ENCODE measurements at places on chromosomes 6 and 20. TPM values are rescaled to one million over a fixed set of nuclear protein-coding genes. Genes with fewer than 3 reads are reported as not detected.

DNA sequence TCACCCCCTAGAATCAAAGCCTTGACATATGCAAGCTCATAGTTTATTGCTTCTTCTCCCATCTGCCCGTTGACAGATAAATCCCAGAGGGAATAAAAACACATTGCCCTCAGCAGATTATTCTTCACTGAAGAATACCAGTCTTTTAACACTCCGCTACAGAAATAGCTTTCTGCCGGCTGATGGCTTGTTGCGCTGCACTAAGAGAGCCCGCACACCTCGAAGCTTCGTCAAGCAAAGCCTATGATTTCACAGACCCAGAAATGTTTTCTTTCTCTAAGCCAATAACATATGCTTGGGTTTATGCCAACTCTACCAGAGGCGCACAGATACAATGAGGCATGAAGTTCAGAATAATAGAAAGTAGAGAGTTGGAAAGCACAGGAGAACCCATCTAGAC lies 208.9 kb upstream of the FOXQ1 start:
- no peak for DNase-seq

DNA sequence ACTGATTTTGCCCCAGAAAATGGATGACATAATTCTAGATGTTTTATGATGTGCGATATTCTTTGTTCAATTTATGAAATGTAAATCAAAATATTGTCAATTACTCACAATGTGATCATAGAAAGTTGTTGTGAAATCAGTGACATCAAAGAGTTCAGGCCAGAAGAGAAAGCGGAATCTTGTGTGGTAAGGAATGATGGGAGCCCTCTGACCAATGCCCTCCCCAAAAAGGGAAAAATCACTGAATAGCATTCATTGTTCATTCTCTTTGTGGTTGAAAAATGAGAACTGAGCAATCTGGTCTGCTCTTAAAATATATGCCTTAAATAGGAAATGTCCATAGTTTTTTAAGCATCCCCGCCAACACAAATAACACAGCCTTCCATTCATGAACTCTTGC lies 247.1 kb upstream of the GRIK2 start:
- DNase-seq, result no peak

- DNase-seq, result no peak
Observed at GRCh38 chr20:51154708-51155690, 132.1 kb upstream of the KCNG1 start.

GRCh38 chr20:38315290-38315966 lies 11.5 kb downstream of the BPI start:
- DNase-seq, result no peak

The TSBP1 gene
- not detected for total RNA-seq
